ENCODE measurements at places on chromosomes 4 and X.
A peak's percentile ranks its signal among the peaks of the same experiment; 100 is the strongest.

GRCh38 chrX:107684956-107685385 is 56.7 kb downstream of the PRPS1 start:
- DNase-seq, result no peak

DNA sequence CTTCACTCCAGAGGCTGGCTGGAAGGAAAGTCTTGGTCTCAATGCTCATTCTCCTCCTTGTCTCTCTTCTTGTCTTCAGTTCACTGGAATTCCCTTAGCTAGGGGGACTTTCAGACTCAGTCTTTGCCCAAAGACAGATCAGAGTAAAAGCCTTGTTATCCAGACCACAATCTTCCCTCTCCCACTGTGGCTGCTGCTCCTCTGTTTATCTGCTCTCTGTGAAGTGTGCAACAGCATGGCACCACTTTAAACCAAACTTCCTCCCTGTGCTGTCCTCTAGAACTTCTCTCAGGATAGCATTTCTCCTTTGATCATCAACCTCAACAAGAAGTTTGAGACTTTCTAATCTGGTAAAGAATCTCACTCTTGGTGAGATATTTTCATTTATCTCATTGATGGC is 530.1 kb upstream of the SLIT2 start:
- no peak for DNase-seq

GRCh38 chr4:2064276-2064991 is 5.3 kb downstream of the NAT8L start:
- DNase-seq, result no peak

DNA sequence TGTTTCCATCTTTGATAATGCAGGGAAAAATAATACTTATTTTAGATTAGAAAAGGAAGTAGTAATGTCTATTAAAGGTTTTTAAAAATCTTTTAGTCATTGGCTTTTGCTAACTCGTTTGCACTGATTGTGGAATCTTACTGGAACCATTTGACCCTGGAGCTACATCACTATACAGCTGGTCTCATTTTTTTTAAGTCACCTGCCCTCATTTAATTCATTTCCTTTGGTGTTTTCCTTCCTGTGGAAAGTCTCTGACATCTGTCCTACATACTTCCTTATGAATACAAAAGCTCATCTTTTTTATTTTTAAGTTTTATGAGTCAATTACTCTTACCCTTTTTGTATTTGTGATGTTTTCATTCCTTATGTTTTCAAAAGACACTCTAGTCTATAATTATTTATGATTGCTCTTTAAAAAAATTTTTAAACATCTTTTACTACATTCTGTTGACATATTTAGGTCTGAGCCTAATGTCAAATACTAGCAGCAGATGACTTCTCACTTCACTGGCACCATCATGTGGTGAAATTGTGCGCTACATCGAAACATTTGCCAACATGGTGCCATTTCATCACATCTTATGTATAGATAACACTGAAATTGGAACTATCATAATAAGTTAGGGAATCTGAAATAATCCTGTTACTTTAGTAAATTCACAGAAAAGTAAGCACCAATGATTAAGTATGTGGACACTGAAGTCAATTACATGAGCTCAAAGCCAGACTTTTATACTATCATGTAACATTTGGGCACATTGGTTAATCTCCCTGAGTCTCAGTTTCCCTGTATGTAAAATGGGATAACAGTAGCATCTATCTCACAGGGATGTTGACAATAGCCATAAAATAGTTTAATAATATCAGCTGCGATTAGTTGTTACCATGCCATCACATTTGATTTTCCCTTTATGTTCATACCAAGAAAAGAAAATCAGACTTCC is 9.4 kb upstream of the MMAA start:
- peak; percentile 49 for DNase-seq

DNA sequence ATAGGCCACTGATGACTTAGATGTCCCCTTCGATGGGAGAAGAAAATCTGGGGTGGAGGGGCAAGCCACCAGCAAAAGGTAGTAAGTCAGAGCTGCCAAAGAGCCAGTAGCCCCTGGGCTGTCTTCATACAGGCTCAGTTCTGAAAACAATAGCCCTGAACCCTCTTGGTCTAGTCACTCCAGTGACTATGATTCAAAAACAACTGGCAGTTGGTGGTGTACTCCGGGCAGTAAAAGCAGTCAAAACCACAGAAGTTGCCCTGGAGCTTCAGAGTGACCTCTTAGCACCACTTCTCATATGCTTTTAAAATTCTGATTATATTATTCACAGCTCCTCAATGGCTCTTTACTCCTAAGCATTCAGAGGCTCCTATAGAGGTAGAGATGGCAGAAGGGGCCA is 164.3 kb upstream of the MAMLD1 start:
- DNase-seq, result no peak

GRCh38 chr4:25081866-25082471 is 51.2 kb upstream of the LGI2 start:
- no peak for DNase-seq

GRCh38 chrX:41335198-41335957 is 1.4 kb downstream of the DDX3X start:
- DNase-seq, result no peak

GRCh38 chr4:81990211-81990610 is 383.6 kb downstream of the HNRNPD start:
- DNase-seq, result no peak

DNA sequence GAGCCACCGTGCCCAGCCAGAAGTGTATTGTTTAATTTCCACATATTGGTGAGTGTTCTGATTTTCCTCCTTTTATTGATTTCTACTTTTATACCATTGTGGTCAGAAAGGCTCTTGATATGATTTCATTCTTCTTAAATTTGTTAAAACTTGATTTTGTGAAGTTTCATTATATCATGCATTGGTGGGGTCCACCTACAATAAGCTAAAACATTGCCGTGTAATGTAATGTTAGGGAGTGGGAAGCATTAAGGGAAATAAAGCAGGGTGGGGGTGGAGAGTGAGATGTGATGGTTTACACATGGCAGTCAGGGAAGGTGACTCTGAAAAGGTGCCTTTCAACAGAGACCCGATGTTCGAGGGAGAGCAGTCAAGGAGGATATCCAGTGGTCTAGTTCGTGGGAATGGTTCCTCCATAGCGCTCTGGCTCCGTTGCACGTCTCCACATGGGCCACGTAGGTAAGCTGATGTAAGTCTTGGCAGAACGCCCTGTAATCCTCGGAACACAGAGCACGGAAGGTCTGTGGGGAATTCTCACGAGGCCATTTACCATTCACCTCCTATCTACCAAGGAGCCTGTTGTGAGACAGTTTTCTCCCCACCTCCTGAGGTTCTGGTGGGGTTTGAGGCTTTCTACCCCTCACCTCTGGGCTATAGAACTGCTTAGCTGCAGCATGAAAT is 7.7 kb upstream of the WDR13 start:
- DNase-seq, result no peak

GRCh38 chr4:159433337-159433736 is 330.5 kb downstream of the RAPGEF2 start:
- DNase-seq, result no peak

DNA sequence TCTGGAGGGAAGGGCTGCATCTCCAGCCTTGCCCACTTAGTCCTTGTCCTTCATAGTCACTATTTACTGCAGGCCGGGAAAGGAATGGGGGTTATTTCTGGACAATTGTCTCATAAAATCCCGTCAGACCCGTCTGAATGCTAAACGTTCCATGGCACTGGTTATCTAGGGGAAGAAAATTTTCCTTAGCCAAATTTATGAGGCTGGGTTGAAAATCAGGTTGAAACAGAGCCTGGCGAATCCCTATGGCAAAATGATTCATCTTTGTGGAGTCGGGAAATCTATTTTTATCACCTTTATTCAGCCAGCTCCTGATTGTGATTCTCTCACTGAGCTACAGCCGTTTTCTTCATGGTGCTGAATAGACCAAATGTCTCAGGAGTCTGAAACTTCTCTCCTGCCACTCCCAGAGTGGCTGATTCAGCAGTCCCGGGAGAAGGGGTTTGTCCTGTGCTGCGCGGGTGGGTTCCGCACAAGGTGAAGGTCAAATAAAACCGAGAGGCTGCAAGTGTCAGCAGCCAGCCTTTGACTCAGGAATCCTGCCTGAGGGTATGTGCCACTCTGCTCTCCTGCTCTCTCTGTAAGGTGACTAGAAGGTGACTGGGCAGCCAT is 1.0 kb downstream of the LIMCH1 start:
- DNase-seq, result no peak

DNA sequence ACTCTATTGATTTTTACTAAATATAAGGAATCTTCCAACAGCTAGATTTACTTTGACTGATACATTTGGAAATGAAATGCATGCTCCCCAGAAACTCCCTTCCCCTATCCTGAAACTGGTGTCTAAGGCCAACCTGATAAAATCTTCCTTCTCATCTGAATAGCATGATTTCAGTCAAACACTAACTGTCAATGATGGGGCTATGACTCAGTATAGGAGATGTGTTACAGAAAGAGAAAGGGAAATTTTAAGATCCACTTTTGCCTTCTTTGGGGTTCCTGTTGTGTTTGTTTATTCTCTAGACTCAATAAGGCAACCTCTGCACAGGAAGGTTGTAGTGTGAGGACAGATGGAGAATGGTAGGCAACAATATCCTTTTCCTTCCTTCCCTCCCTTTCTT is 160.7 kb downstream of the MOSPD2 start:
- no peak for DNase-seq

DNA sequence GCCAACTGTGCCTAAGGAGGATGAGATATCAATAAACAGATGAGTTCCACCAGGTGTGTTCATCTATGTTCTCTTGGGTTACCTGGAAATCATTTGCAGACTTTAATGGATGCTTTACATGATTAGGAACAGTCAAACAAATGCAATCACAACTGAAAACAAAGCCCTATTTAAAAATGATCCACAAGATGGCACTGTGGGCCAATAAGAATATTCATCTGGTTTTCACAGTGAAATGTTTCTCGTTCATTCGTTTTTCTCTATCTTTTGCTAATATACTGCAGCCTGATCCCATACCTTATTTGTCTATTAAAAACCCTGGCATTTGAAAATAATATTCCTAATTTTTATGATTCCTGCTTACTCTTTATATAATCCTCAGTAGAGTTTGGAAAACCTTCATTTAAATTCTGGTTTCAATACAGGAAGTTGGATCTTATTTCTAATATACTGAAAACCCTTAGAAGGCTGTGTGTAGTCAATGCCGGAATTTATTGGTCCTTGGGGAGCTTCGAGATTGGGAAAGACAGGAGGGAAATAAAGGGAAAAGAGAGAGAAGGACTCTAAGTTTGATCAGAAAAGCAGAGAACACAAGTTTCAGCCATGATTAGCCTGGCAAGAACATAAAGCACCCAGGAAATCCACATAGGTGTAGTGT is 63.8 kb upstream of the TAPT1 start:
- no peak for DNase-seq

- DNase-seq, result no peak
Observed at GRCh38 chrX:119201570-119201969, 34.5 kb upstream of the PGRMC1 start.

- no peak for DNase-seq
Observed at GRCh38 chrX:10529344-10529743, 91.0 kb downstream of the MID1 start.

DNA sequence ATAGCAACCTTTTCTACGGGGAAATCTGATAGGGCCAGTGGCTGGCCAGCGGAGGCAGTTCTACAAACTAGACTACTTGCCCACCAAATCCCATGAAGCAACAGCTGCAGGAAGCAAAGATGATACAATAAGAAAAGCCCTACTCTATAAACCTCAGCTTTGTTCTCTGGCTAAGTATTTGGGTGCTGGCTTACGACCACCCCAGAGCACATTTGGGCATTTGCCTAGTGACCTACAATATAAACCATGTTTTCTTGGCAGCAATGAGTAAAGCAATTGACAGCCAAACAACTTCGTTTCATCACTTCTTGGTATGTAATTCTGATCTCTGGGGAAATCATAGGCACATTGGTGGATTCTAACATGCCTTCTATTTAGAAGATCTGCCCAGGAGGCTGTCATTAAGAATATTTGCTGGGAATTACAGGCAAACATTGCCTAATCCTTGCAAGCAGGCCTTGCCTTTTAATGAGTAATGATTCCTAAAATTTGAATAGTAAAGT is 7.5 kb upstream of the LHFPL1 start:
- no peak for DNase-seq

DNA sequence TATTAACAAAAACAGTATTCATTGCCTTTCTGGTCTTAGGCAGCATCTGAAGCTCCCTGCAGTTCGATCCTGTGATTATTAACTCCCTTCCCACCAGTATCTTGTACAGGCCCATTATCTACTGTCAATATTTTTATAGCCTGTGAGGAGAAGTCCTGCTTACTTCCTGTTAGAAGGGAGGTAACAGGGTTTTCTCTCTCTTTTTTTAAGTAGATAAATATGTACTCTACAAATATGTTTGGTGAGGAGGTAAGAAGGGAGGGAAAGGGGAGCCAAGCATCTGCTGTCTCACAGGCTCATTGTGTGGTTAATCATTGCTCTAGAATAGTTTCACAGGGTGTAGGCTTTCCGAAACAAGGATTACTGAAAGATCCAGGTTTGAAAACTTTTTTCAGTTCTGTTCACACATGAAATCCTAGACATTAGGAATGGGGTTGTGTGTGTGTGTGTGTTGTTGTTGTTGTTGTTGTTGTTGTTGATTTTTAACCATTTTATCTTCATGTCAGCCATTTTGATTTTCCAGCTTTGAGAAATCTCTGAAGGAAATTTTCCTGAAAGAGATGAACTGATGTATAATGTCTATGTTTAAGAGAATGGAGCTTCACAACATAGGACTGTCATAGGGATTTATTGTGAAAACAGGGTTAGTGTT is 14.2 kb downstream of the ATOH1 start:
- no peak for DNase-seq

- no peak for DNase-seq
Observed at GRCh38 chr4:103244251-103244650, 46.1 kb upstream of the CENPE start.

- no peak for DNase-seq
Observed at GRCh38 chr4:138190452-138190858, 51.7 kb downstream of the SLC7A11 start.

- no peak for DNase-seq
Observed at GRCh38 chr4:158821228-158821971, 52.6 kb downstream of the FNIP2 start.

- no peak for DNase-seq
Observed at GRCh38 chr4:68218044-68218443, 27.4 kb downstream of the TMPRSS11B start.

GRCh38 chr4:118224243-118224829 is 128.5 kb downstream of the PRSS12 start:
- no peak for DNase-seq

DNA sequence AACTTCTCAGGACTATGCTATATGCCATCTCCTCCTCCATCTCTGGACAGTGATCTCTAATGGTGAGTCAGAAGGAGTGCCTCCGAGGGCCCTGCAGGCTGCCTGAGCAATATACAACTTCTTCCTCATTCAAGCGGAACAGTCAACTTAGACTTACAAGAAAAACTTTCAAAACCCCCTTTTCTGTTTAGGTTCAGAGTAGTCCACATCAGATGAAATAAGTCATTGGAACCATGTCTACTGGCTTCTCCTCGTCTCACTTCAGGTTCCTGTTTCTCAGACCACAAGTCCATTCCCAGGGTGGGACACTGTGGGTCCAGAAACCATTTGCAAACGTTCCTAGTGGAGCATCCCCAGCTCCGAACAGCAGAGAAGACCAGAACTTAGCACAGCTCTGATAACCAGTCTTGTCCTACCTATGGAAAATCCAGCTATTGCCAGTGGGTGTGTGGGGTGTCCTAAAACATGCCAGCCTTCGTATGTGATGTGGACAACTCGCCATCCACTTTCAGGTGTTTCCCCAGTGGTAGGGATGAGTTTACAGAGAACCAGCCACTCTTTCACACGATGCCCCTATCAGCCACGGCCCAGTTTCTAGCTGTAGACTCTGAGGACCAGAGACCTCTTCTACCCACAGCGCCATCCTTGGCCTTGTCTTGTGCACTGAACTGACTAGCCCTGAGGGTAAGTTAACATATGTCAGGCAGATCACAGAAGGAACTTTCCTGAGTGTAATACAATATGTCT is 32.7 kb upstream of the NKRF start:
- no peak for DNase-seq

GRCh38 chrX:136076942-136077341 is 70.4 kb upstream of the FHL1 start:
- DNase-seq, result no peak

All from ecto neural progenitor cell (in vitro differentiated cells).